ENCODE measurements at places on chromosomes 4 and X.

- no peak for DNase-seq
Observed at GRCh38 chr4:98601708-98602107, 56.7 kb downstream of the TSPAN5 start.

DNA sequence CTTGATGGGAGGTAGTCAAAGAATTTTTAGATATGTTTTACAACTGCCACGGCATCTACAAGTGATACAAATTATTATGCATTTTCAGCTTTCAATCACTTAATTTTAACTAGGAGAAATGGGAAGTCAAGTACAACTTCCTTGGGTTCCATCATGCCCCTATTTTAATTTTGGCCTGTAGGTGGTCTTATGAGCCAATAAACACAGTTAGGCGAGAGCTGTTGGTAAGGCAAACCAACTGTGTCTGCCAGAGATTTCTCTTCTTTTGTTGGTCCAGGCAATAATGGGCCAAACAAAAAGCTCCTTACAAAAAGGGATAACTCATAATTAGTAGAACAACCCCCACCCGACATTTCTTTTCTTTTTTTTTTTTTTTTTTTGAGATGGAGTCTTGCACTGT, 63.3 kb upstream of the ARX start:
- DNase-seq = no peak

DNA sequence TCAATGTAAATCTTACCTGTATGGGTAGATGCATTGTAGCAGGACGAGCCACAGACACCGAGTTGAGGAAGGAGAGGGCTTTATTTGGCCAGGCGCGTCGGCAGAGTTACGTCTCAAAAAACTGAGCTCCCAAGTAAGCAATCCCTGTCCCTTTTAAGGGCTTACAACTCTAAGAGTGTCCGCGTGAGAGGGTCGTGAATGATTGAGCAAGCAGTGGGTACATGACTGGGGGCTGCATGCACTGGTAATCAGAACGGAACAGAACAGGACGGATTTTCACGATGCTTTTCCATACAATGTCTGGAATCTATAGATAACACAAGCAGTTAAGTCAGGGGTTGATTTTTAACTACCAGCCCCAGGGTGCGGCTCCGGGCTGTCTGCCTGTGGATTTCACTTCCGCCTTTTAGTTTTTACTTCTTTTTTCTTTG, 524.9 kb upstream of the HTR2C start:
- no peak for DNase-seq

DNA sequence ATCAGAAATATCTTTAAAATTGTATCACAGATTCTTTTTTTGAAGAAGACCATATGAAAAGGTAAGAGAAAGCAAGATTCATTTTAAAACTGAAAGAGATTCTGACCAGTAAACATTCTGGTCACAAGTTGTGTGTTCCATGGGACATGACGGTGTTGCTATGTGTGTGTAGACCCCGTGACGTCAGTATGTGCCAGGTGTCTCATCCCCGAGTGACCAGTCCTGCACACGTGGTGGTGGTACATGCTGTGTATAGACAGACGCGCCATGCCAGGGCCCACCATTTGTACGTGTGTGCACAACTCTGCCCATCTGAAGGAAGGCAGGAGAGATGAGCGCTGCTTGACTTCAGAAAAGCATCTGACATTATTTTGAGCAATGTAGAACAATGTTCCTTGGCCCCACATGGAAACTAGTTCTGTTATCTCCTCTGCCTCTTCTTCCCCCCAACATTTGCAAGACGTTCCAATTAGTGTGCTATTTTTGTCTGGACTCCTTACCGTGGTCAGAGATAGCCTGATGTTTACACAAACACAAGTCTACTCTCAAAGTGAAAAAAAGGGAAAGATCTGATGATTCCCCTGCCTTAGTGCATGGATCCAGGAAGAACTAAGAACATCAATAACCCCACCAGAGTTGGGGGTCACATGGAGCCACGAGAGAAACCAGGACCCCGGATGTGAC, 51.2 kb downstream of the IRF2 start:
- no peak for DNase-seq

DNA sequence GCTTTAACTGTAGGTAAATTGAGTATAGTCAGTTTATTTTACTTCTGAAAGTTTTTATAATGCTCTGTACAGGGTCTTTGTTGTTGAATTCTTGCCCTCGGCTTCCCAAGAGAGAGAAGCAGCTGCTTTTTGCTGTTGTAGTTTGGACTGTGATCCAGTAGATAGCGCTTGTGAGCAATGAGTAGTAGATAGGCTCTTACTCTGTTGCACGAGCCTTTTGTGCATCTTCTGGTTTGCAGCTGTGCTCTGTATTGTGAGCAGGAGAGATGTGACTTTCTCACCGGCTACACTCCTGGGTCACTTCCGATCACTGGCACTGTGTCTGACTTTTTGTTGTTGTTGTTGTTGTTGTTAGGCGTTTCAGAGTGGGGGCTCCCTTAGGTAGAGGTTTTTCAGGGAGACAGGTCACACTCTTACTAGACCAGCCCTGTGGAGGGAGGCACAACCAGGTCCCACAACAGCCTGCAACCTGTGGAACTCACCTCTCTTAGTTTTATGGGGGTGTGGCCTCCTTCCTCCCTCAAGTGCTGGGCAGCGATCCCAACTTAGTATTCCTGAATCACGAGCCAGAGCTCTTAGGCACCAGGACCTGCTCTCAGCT, 822.1 kb upstream of the GALNTL6 start:
- DNase-seq = no peak

GRCh38 chr4:20416800-20417199, 165.1 kb downstream of the SLIT2 start:
- no peak for DNase-seq

- no peak for DNase-seq
Observed at GRCh38 chr4:34253239-34253638, 1991.1 kb downstream of the ARAP2 start.

DNA sequence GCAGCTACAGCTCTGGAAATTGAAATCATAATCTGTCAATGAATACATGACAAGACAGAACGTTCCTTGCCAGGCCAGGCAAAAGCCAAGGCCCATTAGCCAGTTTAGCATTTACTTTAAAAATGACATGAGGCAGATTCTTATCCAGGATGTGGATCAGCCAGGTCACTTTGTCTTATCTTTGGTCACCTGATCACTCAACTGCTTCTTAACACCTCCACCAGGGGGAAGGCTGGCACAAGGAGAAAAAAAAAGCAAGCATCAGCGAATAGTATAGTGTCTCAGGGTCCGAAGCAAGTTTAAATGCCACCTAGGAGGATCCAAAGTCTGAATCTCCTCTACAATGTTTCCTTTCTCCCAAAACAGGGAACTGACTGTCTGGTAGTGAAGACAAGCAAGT, 18.8 kb downstream of the ATP1B4 start:
- DNase-seq = no peak

DNA sequence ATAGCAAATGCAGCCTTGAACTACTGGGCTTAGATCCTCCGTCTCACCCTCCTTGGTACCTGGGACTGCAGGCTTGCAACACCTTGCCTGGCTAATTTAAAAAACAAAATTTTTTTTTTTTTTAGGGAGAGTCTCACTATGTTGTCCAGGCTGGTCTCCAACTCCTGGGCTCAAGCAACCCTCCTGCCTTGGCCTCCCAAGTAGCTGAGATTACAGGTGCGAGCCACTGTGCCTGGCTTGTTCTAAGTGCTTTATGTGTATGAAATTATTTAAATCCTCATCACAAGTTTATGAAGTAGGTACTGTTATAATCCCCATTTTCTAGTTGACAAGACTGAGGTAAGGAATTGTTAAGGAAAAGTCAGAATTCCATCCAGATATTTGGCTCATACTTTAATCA, 43.0 kb downstream of the CLCN3 start:
- no peak for DNase-seq

DNA sequence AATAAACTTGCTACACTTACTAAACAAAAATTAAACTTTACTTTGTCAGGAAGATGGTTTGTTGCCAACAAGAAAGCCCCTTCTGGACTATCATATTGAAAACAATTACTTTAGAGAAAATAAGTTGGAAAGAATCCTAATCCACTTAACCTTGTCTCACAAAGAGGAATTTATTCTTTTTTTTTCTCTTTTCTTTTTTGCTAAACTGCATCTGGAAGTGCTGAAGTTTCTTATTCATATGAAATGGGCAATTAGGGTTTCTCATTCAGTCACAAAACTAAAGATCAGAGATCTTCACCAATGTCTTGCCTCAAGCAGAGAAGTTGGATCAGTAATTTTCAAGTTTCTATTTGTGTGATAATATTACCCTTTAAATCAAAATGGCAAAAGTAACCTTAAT, 234.9 kb upstream of the AMOT start:
- DNase-seq = no peak

DNA sequence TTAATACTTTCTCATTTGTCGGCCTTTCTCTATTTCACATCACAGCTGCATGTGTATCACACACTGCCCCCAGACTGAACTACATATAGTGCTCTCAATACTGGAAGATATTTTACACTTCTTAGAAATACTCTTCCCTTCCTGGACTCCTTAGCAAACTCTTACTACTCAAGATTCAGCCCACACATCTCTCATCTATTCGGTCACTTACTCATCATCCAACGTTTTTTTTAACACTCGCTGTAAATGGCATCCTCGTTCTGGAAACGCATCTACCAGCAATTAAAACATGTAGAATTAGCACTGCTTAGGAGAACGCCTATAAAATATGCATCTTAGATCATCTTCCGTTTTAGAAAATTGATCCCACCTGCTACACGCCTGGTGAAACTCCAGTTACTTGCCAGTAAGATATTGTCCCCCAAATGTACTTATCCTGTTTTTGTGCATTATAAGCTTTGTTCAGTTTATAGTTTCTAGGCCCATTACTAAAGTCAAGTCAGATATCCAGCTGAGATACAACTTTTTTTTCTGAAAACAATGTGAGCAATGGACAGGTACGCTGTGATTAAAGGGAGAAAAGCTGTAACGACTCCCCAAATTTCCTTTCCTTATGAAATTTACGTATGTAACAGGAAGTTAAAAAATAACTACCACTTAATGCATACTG, 1.0 kb downstream of the LRP2BP start:
- DNase-seq = no peak

DNA sequence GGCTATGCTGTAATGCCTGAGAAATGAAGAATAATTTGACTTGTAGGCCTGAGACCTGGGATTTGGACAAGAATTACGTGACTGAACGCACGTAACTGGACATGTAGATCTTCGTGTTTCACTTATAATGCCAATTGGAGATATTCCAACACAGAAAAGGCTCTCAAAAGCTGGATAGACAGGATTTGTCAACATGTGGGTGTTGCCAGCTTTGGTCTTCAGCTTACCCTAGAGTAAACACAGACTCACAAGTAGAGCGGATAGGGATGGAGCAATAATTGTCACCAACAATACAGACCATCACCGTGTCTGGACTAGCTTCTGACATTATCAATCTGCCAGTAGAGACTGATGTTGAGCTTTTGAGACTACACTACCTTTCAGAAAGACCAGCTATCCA, 1511.0 kb upstream of the ADGRL3 start:
- DNase-seq = no peak

DNA sequence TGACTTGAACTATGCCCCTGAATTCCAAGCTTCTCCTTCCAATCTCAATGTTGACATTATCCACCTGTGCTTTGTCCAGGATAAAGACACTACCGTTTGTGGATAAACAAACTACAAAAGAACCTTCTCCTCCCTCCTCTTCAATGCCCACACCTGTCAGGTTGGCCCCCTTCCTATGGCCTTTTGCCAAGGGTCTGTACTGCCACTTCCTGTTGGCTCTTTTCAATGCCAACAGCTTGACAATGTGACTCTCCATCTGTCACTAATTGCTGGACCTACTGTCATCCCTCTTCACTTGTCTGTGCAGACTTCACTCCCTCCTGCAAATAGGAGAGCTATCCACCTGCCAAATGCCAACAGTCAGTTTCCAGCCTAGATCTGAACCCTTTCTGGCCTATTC, 35.8 kb upstream of the MID1 start:
- DNase-seq = no peak

GRCh38 chr4:24001486-24002329, 111.9 kb upstream of the PPARGC1A start:
- no peak for DNase-seq

GRCh38 chr4:77797239-77797638, 21.9 kb downstream of the CNOT6L start:
- DNase-seq = no peak

DNA sequence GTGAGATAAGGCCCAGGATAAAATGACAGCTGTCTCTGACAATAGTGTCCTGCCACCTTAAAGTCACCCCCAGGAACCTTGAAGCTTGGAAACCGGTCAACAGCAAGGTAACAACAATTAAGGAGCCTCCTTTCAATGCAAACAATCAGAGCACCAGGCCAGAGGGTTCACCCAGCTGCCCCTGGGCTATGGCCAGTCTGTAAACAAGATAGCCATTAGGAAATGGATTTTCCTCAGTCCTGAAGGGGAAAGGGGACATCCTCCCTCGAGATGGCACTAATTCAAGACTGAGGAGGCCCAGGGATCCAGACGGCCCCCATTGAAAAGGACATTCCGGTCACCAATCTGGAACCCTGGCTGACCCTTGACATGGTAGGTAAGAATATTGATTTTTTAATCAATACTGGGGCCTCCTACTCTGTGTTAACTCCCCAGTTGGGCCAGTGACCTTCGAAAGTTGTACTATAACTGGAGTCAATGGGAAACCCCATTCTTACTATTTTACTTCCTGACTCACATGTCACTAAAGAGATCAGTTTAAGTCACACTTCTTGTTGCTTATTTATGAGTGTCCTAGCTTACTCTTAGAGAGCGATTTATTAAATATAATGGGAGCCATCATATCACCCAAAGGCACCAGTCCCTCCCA, 61.7 kb upstream of the CT45A1 start:
- no peak for DNase-seq

DNA sequence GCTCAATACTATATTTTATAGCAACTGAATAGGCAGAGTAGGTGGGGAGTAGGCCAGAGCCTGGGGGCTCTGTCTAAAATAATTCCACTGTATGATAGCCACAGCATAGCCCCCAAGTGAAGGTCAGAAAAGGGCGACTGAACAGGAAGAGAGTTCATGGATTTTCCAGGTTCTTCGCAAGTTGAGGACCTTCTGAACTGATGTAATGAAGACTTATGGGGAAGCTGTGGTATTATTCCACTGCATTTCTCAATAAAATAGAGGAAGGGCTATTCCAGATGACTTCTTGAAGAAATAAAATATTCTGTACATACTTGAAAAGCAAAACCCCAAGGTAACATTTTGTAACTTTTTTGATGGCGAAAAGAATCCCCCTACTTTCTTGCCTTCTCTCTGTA, 231.4 kb upstream of the GPC4 start:
- DNase-seq = no peak

DNA sequence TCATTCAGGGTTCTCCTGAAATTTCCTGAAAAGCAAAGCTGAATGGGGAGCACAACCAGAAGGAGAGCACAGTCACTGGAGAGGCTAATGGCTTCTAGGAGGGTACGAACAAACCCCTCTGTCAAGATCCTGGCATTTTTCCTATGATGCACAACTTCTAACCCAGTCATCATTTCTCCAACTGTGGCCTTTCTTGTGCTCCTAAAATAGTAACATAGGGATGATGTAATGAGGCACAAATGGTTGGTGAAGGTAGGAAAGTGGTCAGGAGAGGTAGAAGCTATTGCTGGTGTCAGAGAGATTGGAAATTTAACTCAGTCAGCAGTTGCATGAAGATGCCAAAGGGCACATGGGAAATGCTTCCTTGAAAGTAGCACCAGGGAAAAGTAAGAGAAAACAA, 52.7 kb downstream of the SLC10A7 start:
- no peak for DNase-seq

Data from urinary bladder (tissue), 4 donors.